ENCODE measurements at places on chromosomes 4 and X. TPM values are rescaled to one million over a fixed set of nuclear protein-coding genes. Genes with fewer than 3 reads are reported as not detected.

GRCh38 chrX:101219116-101219863 is at the start of gene DRP2:
DRP2 (plus strand) TSS chrX:101219786; CDS start chrX:101231648, 11,862 bp downstream.
- H3K36me3 ChIP-seq = no peaks in the 10 kb centered on the region
- no peak within 1 kb of the TSS for H3K27ac ChIP-seq
- no peak within 1 kb of the TSS for H3K4me3 ChIP-seq
- H3K4me1 ChIP-seq = no peaks in the 10 kb centered on the region

- DNase-seq = no peak
- H3K4me3 ChIP-seq = no peak overlapping the region
- H3K27ac ChIP-seq = no peak overlapping the region
- H3K36me3 ChIP-seq = no peaks in the 10 kb centered on the region
These were observed 104.0 kb upstream of the MBNL3 start for GRCh38 chrX:132592880-132593279.

DNA sequence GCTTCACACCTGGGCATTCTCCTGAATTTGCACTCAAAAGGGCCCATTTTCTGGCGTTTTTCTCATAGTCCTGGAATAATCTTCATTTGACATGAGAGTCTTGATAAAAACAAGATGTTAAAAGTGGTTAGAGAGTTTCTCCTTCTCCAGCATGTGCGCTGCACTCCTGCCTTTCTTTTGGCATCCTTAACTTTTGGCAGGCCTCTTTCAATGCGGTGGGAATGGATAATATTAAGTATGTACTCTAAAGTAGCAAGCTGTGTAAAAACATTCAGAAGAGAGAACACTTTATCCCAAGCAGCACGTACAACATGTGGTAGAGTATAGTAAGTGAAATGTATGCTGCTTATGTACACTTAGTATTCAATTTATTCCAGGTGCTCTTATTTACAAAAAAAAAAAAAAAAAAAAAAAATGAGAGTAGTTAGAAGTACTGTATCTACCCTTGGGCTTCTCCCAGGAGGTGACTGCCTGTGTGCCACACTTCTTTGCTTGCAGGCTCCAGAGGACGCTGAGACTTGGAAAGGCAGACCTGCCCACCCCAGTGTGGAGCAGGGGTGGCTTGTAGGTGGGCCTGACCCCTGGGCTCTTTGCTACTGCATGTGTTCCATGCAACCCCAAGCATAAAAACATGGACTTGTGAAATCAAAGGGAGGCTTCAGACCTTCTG is 3.9 kb downstream of the FGF2 start:
- no peak for DNase-seq
- H3K27me3 ChIP-seq = peaks cover 16% of the 10 kb centered on the region
- no peaks in the 10 kb centered on the region for H3K36me3 ChIP-seq

- no peak for DNase-seq
- no peaks in the 10 kb centered on the region for H3K27me3 ChIP-seq
- no peaks in the 10 kb centered on the region for H3K36me3 ChIP-seq
- no peak overlapping the region for H3K27ac ChIP-seq
- H3K4me1 ChIP-seq = no peaks in the 10 kb centered on the region
These were observed 88.5 kb upstream of the CBR4 start for GRCh38 chr4:169098532-169098931.

XK gene
- total RNA-seq = not detected

STOX2 gene
- total RNA-seq = not detected

DNA sequence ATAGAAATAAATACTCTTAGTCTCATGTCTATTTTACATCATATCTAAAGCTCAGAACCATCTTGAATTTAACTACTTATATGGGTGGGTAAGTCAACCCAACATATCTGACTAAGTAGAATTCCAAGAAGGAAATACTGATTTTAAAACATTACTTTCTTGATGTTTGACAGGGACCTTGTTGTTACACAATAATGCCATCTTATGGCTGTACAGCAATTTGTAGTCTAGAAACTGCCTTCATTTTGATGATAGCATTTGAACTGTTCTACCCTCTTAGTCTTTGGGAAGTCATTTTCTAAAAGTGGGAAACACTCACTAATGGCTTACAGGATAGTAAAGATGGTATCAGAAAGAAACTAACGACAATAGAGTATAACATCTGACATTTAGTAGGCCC is 929.5 kb downstream of the DMD start:
- DNase-seq = no peak
- H3K4me1 ChIP-seq = no peaks in the 10 kb centered on the region
- no peaks in the 10 kb centered on the region for H3K36me3 ChIP-seq
- no peak overlapping the region for H3K4me3 ChIP-seq

MOSPD2 gene
- 10.6 TPM for total RNA-seq

DNA sequence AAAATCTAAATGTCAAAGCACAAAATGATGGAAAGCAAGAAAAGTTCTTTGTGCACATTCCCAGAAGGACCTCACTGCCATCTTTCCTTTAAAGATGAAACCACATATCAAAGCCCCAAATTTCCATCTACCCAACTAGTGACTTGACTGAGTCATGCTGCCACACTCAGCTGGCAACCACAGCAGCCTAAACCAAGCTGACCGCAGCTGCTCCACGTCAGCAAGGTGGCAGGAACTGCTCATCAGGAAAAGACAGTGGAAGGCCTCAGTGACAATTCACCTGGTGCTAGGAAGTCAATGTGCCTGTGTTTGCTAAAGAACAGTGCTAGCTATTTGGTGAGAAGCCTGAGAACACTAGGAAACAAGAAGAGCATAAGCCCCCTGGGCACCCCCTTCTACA is 26.1 kb downstream of the ACOX3 start:
- H3K36me3 ChIP-seq = peaks cover 9% of the 10 kb centered on the region
- H3K4me3 ChIP-seq = no peak overlapping the region
- no peak overlapping the region for H3K27ac ChIP-seq

- H3K27me3 ChIP-seq = no peaks in the 10 kb centered on the region
- H3K27ac ChIP-seq = no peak overlapping the region
- no peak overlapping the region for H3K4me3 ChIP-seq
These were observed 400.6 kb upstream of the MAGEB18 start for GRCh38 chrX:25737540-25737939.

GRCh38 chrX:55118574-55118973 is 29.8 kb downstream of the PAGE2 start:
- no peaks in the 10 kb centered on the region for H3K36me3 ChIP-seq
- DNase-seq = no peak
- no peak overlapping the region for H3K4me3 ChIP-seq
- H3K4me1 ChIP-seq = no peaks in the 10 kb centered on the region
- H3K27me3 ChIP-seq = no peaks in the 10 kb centered on the region

DNA sequence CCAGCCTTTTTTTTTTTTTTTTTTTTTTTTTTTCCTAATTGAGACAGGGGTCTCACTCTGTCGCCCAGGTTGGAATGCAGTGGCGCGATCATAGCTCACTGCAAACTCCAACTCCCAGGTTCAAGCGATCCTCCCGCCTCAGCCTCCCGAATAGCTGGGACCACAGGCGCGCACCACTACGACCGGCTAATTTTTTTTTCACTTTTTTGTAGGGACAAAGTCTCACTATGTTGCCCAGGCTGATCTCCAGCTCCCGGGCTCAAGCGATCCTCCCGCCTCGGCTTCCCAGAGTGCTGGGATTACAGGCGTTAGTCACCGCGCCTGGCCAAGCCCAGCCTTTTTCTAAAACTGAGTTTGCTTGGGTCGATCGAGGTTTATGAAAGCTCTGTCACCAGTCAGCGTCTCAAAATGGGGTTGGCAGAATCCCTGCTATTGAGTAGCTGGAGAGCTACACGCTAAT is 1.3 kb upstream of the OTUD5 start:
- H3K36me3 ChIP-seq = peaks cover 11% of the 10 kb centered on the region
- H3K4me1 ChIP-seq = peaks cover 22% of the 10 kb centered on the region
- peak overlapping the region; percentile 100 for H3K27ac ChIP-seq

- no peaks in the 10 kb centered on the region for H3K4me1 ChIP-seq
- no peaks in the 10 kb centered on the region for H3K27me3 ChIP-seq
- no peak for DNase-seq
- H3K36me3 ChIP-seq = no peaks in the 10 kb centered on the region
- no peak overlapping the region for H3K4me3 ChIP-seq
These were observed 56.1 kb downstream of the LANCL3 start for GRCh38 chrX:37627602-37628001.

IL13RA1 gene
- 1.7 TPM for total RNA-seq

- DNase-seq = no peak
- no peaks in the 10 kb centered on the region for H3K4me1 ChIP-seq
- H3K27ac ChIP-seq = no peak overlapping the region
- no peak overlapping the region for H3K4me3 ChIP-seq
- no peaks in the 10 kb centered on the region for H3K27me3 ChIP-seq
These were observed 19.1 kb downstream of the MAGED2 start for GRCh38 chrX:54826598-54826997.

- no peak overlapping the region for H3K4me3 ChIP-seq
- H3K36me3 ChIP-seq = no peaks in the 10 kb centered on the region
- H3K27me3 ChIP-seq = peaks cover under 1% of the 10 kb centered on the region
These were observed 88.8 kb upstream of the KDR start for GRCh38 chr4:55214172-55214571.

WWC2 gene
- 9.9 TPM for total RNA-seq

DNA sequence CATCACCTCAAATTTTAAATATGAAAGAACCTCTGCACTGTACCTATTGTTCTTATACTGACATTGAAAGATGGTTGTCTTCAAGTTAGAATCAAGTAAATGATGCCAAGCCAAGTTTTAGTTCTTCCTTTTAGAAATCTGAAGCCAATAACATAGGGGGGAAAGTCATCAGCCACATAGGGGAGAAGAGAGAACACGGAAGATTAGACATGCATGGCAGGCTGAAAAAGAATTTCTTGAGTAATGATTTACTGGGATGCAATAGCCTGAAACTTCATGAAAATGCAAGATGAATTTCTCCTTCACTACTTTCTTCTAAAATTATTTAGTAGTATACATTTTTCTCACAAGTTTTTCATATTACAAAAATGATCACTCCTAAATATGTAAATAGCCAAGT is 13.6 kb upstream of the EPGN start:
- no peak overlapping the region for H3K4me3 ChIP-seq
- no peaks in the 10 kb centered on the region for H3K27me3 ChIP-seq
- H3K36me3 ChIP-seq = no peaks in the 10 kb centered on the region

GPR143 gene
- total RNA-seq = not detected

S100P gene
- total RNA-seq = 2.3 TPM

DNA sequence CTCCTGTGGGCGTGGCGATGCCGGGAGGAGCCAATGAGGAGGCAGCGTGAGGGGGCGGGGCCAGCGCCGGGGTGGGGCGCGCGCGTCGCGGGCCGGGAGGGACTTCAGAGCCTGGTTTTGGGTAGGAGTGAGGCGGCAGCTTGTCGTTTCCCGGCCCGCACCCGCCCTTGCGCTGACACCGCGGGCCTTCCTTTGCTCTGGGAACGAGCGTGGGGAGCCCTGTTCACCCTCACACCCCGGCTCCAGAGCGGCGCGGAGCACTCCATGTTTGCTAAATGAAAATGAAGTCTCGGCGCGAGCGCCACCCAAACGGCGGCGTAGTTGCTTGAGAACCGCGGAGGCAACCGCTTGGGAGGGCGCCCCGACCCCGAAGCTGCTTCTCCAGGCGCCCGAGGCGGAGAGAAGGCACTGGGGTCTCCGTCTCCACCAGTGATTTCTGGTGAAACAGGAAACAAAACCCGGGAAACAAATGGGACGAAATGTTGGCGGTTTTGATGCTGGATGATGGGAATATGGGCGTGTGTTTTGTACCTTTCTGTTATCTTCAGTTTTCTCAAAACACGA is 497 bp upstream of the GRPEL1 start:
- no peak for DNase-seq
- H3K27me3 ChIP-seq = no peaks in the 10 kb centered on the region
- peaks cover 5% of the 10 kb centered on the region for H3K36me3 ChIP-seq
- peak overlapping the region; percentile 95 for H3K4me3 ChIP-seq
- peak overlapping the region; percentile 85 for H3K27ac ChIP-seq

TRPC5OS gene
- not detected for total RNA-seq

- no peak for DNase-seq
- no peak overlapping the region for H3K27ac ChIP-seq
- H3K27me3 ChIP-seq = no peaks in the 10 kb centered on the region
- no peak overlapping the region for H3K4me3 ChIP-seq
These were observed 182.8 kb downstream of the MOSPD2 start for GRCh38 chrX:15056044-15056443.

CAPN6 gene
- total RNA-seq = not detected

DNA sequence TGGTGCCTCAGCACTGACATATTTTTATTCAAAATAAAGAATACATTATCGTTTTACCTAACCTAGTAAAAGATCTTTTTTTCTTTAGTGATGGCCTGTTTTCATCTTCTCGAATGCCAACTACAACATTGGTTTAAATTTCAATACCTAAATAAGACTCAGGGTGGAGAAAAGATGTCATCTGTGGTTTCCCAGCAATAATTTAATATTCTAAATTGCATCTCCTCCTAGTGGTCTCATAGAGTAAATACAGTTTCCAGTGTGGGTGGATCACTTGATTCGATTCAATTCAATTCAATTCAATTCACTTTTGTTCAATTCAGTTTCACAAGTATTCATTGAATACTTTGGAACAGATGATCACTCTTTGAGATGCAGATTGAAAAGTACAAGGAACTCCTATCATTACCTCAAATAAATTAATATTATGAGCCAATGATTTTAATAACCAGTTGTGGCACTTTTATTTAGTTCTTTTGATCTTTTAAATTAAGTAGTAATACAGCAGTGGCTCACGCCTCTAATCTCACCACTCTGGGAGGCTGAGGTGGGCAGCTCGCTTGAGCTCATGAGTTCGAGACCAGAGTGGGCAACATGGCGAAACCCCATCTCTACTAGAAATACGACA is 427.2 kb downstream of the FAT4 start:
- H3K36me3 ChIP-seq = no peaks in the 10 kb centered on the region
- DNase-seq = no peak
- no peaks in the 10 kb centered on the region for H3K4me1 ChIP-seq
- H3K4me3 ChIP-seq = no peak overlapping the region

DNA sequence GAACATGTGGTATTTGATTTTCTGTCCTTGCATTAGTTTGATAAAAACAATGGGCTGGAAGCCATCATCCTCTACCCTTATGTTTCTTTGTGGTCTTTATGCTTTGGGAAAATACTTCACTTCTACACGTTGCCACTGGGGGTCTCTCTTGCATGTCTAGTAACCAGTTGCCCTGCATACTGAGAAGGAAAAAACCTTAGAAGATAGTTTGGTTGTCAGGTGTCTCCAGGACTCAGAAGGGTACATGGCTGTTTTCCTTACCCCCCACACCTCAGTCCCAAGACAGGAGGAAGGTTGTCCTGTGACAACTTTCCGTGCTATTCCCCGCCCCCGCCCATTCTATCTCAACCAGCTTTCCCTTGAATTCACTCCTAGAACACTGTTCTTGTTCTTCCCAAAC is 62.1 kb upstream of the LANCL3 start:
- H3K4me1 ChIP-seq = no peaks in the 10 kb centered on the region
- no peaks in the 10 kb centered on the region for H3K36me3 ChIP-seq
- H3K27me3 ChIP-seq = no peaks in the 10 kb centered on the region
- no peak overlapping the region for H3K4me3 ChIP-seq
- no peak overlapping the region for H3K27ac ChIP-seq

- H3K4me1 ChIP-seq = no peaks in the 10 kb centered on the region
- H3K36me3 ChIP-seq = no peaks in the 10 kb centered on the region
- no peak overlapping the region for H3K4me3 ChIP-seq
- no peak for DNase-seq
- no peaks in the 10 kb centered on the region for H3K27me3 ChIP-seq
- H3K27ac ChIP-seq = no peak overlapping the region
These were observed 250.4 kb upstream of the JADE1 start for GRCh38 chr4:128558896-128559679.

GRCh38 chrX:153722704-153723350 is 1.4 kb downstream of the BCAP31 start:
- no peak for DNase-seq
- peak overlapping the region; percentile 80 for H3K27ac ChIP-seq
- H3K36me3 ChIP-seq = no peaks in the 10 kb centered on the region
- H3K4me3 ChIP-seq = peak overlapping the region; percentile 55

GRCh38 chrX:72713130-72713529 is 976 bp downstream of the PHKA1 start:
- DNase-seq = no peak
- no peaks in the 10 kb centered on the region for H3K36me3 ChIP-seq
- peak overlapping the region; percentile 33 for H3K4me3 ChIP-seq

Measured in naive thymus-derived CD4-positive, alpha-beta T cell (primary cell).